ENCODE measurements at places on chromosomes 2 and 18.

- DNase-seq: no peak
Observed at GRCh38 chr2:113806217-113806913, 49.9 kb upstream of the SLC35F5 start.

GRCh38 chr18:57655740-57656139 is 34.1 kb upstream of the NARS1 start:
- no peak for DNase-seq

DNA sequence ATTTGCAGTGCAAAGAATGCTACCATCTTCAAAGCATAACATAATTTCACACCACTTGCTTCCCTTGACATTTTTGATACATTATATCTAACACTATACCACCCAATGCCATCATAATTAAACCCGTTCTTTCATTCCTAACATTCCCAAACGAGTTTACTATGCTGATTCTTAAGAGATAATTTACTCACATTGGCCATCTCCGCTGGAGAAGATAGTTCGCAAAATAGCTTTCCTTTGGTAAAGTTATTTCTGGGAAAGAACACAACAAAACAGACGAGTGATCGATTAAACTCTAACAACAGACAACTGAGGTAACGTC is 716 bp downstream of the MMADHC start:
- no peak for DNase-seq

DNA sequence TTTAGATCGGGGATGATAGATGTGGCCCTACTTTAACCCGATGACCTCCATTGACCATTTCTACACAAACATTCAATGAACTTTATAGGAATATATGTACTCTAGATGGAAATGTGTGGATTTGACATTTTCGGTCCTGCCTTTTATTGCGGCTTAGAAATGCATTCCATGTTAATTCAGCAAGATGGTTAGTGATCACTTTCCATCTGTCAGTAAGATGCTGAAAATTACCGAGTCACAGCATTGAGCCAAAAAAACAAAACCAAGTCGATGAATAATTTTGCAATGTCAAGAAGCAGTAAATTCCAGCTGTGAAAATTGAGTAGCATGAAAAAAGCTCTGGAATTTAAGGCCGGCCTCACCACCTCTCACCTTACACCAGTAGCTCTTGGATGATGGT is 1642.6 kb upstream of the NXPH2 start:
- no peak for DNase-seq

DNA sequence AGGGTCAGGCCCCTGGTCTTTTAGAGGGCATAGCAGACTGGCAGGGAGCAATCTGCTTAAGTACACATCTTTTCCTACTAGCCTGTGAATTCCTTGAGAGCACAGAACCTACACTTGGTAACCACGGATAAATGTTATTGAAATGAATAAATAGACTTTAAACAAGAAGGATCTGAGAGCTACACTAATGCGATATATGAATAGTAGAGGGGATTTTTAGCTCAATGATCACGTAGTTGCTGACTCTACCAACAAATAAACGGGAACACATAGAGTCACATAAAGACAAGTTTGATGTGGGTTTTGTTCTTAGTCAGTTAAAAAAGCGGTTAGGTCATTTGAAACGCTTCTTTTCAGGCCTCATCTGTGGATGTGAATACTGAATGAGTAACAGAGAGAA is 290.3 kb upstream of the CCDC68 start:
- no peak for DNase-seq
